HEK293T (cell line): ENCODE measurements at places on chromosomes 3 and 15.
A peak's percentile ranks its signal among the peaks of the same experiment; 100 is the strongest.

- DNase-seq = no peak
Observed at GRCh38 chr15:64869501-64869900, 27.8 kb downstream of the PLEKHO2 start.

DNA sequence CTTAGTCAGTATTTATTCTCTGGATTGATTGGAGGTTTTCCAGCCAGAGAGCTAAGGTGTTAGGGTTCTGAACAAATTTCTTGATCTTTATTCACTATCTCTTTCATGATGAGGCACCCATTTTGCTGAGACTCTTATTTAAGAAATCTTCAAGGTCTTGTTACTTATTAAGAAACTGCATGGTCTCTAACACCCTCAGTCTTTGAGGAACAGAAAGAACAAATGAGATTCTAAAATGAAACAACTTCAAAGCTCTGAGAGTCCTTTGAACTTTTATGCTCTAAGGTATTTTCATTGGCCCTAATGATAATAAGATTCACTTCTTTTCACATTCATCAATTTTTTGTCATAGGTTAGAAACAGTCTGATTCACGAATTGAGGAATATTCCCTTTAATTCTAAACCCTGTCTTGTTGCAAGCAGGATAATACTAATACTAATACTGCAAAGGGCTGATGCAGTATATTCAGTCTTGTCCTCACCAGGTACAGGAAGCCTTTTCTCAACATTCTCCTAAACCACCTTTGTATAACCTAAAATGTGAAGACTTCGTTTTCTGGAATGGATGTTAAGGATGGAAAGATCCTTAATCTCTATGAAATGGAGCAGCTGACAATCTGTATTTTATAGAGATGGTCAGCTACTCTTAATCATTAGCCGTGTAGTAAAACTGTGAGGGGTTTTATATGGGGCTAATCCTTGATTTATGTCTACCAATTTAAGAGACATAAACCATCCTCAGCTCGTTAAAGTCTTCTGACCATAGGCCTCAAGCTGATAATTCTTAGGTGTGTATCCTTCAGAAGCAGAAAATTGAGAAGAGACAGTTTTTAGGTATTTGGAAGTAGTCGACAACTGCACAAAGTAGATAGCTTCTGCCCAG, 198.3 kb downstream of the OTOL1 start:
- DNase-seq = no peak

DNA sequence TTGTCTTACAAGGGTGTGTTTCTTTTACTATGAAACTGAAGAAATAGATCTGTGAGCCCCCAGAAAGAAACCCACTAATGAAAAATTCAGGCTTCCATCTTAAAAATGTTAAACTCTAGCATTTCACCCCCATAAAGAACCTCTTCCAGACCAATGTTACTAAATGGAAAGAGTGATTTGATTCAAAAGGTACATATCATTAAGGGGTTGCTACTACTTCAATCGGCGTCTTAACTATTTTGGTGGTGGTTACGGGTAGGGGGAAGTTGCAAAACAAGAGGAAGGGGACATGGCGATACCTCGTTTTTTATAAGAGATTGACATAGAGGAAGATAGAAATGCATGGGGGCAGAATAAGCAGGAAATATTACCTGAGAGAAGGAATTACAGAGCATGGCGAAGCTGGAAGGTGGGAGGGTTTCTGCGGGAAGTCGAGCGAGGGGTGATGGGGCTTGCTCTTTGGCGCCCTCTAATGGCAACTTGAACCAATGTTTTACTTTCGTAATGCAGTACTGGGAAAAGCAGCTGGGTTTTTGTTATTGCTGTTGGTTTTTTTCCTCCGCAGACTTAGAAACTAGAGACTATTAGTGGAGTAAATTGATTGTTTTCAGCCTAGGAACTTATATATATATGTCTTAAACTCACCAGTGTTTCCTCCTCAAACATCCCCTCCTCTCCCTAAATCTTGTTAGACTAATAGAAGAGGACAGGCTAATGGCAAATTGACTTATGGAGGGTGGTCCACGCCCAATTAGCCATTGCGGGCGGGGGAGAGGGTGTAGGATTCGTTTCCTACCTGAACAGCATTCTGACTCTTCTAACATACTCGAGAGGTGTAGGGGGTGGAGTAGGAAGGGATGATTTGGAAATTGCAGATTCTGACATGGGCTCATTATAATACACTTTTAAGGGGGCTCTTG, 11.3 kb upstream of the SOX2 start:
- peak; percentile 62 for DNase-seq

DNA sequence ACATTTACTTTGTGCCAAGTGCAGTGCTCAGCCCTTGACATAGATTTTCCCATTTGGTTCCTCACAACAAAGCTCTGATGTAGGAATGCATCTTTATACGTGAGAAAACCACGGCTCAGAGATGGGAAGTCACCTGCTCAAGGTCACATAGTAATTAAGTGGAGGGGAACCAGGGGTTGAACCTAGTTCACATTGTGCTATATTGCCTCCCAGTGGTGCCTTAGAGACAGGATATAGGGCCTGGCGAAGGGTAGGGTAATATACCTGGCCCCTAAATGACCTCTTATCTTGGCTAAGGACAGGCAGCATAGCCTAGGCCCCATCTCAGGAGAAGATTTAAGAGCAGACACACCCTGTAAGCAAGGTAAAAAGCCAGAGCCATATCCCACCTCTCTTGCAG, 71.5 kb downstream of the FOXP1 start:
- no peak for DNase-seq

- no peak for DNase-seq
Observed at GRCh38 chr15:70382762-70383458, 285.2 kb upstream of the TLE3 start.

DNA sequence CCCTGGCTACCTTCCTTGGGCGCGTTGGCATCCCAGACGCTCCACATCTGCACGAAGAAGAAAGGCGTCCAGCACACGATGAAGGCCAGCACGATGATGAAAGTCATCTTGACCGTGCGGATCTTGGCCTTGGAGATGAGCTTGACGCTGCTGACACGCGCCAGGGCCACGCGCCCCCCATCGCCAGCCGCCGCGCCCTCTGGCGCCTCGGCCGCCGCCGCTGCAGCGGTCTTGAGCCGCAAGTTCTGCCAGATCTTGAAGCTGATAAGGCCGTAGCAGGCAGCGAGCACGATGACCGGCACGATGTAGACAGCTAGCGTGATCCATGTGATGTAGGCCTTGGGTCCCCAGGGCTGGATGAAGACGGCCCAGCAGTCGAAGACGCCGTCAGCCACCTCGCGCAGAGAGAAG, 2.2 kb downstream of the OXTR start:
- no peak for DNase-seq

GRCh38 chr15:64067564-64068030, 21.3 kb upstream of the DAPK2 start:
- DNase-seq = peak; percentile 64

- no peak for DNase-seq
Observed at GRCh38 chr3:117998071-117998470, 1036.6 kb downstream of the IGSF11 start.

DNA sequence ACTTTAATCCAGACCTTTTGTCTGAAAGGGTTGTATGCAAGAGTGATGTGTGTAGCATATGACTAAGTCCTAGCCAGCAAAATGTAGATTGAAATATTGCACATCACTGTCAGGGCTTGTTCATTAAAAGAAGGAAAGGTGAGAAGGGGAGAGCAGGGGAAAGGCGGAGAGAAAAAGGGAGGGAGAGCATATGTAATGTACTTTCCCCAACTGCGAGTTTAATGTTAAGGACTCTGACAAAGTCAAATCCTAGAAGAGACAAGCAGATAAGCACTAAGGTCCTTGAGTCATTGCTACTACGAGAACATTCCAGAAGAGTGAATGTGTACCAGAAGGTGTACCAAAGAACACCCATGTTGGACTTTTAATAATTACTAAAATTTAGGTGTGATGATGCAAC, 1336.7 kb downstream of the NSUN3 start:
- no peak for DNase-seq
